ENCODE measurements at places on chromosomes 12 and 14. TPM values are rescaled to one million over a fixed set of nuclear protein-coding genes. Genes with fewer than 3 reads are reported as not detected.

POTEM gene
- not detected for total RNA-seq

TEX22 gene
- 5.5 TPM for total RNA-seq

ZCCHC8 gene
- 19.0 TPM for total RNA-seq

ACRBP gene
- total RNA-seq: 2.1 TPM

DNA sequence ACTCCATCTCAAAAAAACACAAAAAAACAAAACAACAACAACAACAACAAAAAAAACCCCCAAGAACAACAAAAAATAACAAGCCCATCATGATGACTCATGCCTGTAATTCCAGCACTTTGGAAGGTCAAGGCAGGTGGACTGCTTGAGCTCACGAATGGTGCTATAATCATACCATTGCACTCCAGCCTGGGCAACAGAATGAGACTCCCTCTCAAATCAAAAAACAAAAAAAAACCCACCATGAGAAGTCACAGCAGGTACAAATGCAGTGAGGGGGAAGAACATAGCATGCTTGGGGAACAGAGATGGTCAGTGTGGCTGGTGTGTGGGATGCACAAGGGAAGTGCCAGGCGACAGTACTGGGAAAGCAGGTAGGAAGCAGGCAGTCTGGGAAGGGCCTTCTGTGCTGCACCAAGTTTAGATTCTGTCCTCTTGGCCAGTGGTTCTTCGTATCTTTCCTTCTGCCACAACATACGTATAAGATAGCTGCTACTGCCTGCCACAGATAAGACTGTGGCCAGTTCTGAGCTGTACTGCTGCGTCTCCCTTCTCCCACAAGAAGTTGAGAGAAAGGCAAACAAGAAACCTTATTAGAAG lies 28.0 kb downstream of the ATG14 start:
- no peak for DNase-seq

DNA sequence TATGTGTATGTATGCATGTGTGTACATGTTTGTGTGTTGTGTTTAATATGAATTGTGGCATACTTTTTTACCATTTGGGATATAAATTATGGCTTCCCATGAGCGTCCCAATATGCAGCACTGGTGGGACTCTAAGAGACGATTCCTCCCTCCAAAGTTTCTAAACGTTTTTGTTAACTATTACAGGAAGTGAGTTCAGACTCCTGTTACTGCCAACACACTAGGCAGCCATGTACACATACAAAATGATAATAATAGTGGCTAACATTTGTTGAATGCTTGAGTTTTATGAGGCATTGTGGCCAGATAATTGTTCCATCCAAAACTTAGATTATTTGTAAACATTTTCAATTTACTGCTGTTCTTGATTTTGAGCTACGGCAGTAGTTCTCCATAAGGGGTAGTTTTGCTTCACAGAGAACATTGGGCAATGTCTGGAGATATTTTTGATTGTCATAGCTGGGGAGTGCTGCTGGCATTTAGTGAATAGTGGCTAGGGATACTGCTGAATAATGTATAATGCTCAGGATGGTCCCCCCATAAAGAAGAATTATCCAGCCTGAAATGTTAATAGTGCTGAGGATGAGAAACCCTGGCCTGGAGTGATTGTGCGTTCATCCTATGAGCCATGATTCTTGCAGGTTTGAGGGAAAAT lies 45.1 kb downstream of the ARID2 start:
- DNase-seq: no peak

GRCh38 chr14:93040443-93040842 lies 75.3 kb downstream of the ITPK1 start:
- DNase-seq: no peak

DNA sequence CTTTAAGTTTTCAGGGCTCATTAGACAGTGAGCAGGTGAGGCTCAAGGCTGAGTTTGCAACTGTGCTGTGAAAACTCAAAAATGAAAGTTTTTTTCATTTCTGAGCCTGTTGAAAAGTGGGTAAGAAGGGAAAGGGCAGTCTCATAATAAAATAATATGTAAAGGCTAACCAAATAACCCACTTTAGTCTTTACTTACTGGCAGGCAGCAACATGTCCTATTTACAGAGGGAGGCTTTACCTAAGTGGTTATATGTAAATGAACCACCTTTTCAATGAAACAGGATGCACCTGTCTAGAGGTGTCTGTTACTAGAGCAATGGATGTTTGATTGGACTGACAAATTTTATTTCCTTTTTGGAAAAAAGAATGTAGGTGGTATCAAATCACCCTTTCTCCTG lies 158.0 kb downstream of the ETV6 start:
- DNase-seq: no peak

DNA sequence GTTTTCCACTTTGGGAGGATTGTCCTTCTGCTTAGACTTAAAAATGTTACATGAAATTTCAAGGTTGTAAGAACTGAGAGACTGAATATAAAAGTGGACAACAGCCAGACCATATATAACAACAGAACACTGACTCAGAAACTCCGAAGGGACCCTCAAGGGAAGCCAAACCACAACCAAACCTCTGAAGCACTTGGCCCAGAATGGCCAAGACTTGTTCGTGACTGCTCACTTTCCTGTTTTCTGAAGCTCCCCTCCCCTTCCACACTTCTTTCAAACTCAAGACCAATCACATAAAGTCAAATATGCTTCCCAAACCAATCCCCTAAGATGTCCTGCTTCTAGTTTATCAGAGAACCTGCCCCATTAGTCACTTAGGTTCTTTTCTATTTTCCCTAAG lies 13.7 kb downstream of the OR6J1 start:
- DNase-seq: no peak
